ENCODE measurements at places on chromosomes 11 and 22.
A peak's percentile ranks its signal among the peaks of the same experiment; 100 is the strongest.

DNA sequence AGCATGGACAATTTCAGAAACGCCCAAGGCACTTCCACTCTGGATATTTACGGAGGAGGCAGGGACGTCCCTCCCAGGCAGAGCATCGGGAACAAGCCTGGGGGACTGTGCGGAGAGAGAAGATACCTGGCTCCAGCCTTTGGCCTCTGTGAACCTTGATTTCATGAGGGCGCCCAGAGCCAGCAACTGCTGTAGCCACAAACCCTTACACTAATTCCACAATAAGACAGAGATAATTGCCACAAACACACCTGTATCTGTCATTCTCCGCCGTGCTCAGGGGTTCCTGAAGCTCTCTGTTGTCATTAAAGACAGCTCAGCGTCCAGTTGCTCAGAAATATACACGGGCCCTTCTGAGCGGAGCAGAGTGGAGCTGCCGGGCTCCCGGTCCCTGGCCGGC is 1292.1 kb downstream of the TBC1D22A start:
- no peak for DNase-seq

DNA sequence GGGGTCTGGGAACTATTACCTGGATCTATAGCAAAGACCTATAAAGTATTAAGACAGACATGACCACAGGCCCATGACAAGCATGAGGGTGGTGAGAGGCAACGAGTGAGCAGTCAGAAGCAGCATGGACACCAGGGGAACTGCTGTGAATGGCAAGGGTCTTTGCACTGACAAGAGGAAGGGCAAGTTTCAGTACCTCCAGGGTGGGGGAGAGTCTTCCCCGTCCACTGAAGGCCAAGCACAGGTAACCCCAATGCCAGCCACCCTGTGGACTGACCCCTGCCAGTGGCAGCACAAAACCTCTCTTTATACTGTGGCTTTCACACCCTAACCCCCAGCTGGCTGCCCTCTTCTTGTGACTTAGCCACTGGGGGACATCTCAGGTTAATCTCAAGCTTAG is 55.5 kb downstream of the CHST1 start:
- DNase-seq = no peak

- no peak for DNase-seq
Observed at GRCh38 chr22:25546751-25547150, 17.7 kb upstream of the GRK3 start.

DNA sequence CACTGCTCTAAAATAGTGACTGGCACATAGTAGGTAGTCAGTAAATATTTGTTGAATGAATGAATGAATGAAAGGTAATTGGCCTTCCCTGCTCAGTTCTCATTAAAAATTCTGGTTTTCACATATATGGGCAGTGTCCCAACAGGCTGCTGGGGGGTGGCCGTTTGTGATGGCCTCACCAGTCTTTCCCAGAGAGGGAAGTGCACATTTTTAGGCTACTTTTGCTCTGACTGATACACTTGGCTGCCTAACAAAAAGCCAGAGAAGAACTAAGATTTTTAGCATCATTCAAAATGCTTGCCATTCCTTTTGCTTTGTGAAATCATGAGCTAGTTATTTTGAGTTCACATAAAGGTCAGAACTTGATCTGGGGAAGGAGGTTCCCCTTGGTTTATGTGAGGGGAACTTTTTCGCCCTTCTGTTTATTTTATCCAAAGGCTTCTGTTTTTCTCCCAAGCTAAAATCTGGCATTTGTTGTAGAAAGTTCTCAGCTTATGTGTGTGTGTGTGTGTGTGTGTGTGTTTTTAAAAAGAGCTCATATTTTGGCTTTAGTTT is 83.1 kb downstream of the PTPRJ start:
- no peak for DNase-seq

GRCh38 chr11:17516551-17517150 is 27.6 kb downstream of the USH1C start:
- DNase-seq = no peak

DNA sequence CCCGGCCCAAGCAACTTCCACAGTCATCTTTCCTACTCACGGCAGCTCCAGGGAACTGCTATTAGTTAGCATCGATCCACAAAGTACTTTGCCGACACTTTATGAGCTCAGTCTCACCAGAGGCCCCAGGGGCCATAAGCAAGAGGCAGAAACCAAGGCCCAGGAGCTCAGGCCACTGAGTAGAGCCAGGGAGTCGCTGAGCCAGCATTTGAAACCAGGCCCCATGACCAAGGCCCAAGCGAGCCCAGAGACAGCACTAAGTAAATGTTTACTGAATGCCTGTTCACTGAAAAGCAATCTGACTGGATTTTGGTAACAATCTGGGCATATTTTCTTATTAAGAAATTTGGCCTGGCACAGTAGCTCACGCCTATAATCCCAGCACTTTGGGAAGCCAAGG is 43.3 kb downstream of the ARRB1 start:
- DNase-seq = no peak

- DNase-seq = no peak
Observed at GRCh38 chr11:32161293-32161692, 70.4 kb downstream of the RCN1 start.

- peak; percentile 71 for DNase-seq
Observed at GRCh38 chr11:117673602-117674001, 123.4 kb downstream of the DSCAML1 start.

- no peak for DNase-seq
Observed at GRCh38 chr22:38716826-38717225, 11.1 kb downstream of the GTPBP1 start.

- DNase-seq = no peak
Observed at GRCh38 chr22:29291215-29291614, 15.2 kb upstream of the GAS2L1 start.

- no peak for DNase-seq
Observed at GRCh38 chr11:120835601-120836228, 188.2 kb upstream of the TBCEL start.

DNA sequence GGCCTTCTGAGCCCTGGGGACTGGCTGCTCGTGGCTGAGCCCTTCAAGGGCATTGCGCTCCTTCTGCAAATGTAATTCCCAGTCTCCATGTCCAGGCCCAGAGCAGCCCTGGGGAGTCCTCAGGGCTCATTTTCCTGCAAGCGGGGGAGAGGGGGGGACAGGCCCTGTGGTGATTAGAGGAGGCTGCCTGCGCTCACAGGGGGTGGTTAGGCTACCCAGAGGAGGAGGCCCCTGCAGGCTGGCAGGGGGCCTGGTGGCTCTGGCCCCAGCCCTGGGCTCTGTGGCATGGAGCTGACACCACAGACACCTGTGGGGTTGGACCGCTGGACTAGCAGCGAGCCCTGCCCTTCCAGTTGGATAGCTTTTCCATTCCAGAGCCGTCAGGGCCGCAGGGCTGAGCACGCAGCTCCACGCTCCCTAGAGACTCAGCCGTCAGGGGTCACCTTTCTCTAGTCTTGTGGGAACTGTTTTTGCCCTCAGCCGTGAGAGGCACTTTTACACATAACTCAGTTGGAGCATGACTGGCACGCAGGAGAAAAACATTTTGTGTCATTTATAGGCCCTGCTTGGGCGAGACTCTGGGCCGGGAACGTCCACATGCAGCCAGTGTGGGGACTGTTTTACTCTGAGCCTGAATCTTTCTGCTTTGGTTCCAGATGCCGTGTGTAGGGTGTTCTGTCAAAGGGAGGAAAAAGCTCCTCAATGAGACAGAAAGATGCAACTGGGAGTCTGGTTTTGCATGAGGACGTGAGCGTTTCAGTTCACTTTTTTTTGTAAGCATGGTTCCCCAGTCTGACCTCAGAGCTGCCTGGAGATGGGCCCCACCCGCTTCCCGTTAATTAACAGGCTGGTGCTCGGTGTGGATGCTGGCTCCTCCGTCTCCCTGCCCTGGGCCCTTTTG is 58.1 kb downstream of the LRP5 start:
- no peak for DNase-seq

DNA sequence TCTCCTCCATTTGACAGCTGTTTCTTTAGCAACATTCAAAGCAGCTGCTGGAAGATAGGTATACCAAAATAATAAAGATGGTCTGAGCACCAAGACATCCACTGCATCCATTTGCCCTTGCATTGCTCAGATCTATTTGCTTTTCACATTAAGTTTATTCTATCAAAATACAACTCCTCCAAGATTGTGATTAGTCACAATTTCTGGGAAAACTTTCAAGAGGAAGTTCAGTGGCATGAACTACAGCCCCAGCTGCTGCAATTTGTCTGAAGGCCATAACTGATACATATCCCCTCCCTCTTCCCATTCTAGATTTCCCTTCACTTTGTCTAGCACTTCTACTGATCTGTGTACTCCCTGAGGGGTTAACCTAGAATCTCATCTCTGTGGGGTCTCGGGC is 117.5 kb upstream of the CEP126 start:
- DNase-seq = no peak

DNA sequence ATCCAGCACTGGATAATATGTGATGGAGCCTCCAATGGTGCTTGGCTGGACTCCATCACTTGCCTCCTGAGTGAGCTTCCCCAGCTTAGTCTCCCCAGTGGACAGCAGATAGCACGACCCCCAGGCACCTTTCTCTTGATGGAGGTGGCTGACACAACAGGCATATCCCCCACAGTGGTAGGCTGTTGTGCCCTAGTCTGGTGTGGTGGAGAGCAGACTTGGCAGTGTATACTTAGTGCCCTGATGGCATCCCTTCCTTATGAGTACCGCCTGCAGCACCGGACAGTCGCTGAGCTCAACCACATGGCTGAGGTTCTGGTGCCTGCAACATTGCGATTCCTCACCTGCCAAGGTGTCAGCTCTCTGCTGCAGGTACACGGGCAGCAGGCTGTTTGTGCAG is 50.1 kb downstream of the DNHD1 start:
- no peak for DNase-seq

GRCh38 chr11:121153472-121153871 is 52.4 kb downstream of the TECTA start:
- no peak for DNase-seq

DNA sequence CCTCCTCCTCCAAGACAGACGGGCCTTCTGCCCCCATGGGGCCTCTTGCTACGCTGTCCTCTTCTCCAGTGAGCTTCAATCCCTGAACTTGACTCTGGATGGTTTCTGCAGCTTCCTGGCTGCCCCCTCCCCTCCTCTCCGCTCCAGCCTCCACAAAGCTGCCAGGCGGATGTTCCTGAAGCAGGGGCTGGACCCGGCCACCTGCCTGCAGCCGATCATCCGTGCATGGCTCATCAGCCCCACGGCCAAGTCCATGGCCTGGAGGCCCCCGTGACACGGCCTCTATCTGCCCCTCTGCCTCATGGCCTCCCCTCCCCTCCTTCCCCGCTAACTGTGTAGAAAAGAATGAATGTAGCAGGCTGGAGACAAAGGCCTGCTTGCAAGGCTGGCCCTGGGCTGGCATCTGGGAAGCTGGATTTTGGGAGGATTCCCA is 6.8 kb upstream of the SUN2 start:
- DNase-seq = no peak

DNA sequence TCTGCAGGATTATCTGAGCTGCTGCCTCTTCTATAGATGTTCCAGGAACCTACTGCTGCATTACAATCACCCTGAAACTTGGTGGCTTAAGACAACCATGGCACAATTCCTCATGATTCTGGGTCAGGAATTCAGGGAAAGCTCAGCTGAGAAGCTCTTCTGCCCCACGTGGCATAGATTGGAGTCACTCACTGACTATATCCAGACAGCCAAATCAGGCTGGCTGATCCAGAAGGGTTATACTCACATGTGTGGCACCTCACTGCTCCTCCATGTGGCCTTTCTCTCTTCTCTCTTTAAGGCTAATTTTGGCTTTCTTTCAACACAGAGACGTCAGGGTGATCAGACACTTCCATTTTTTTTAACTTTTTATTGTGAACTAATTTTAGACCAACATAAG is 125.5 kb downstream of the BBOX1 start:
- DNase-seq = no peak

- DNase-seq = no peak
Observed at GRCh38 chr11:45798793-45799441, 6.0 kb upstream of the SLC35C1 start.

DNA sequence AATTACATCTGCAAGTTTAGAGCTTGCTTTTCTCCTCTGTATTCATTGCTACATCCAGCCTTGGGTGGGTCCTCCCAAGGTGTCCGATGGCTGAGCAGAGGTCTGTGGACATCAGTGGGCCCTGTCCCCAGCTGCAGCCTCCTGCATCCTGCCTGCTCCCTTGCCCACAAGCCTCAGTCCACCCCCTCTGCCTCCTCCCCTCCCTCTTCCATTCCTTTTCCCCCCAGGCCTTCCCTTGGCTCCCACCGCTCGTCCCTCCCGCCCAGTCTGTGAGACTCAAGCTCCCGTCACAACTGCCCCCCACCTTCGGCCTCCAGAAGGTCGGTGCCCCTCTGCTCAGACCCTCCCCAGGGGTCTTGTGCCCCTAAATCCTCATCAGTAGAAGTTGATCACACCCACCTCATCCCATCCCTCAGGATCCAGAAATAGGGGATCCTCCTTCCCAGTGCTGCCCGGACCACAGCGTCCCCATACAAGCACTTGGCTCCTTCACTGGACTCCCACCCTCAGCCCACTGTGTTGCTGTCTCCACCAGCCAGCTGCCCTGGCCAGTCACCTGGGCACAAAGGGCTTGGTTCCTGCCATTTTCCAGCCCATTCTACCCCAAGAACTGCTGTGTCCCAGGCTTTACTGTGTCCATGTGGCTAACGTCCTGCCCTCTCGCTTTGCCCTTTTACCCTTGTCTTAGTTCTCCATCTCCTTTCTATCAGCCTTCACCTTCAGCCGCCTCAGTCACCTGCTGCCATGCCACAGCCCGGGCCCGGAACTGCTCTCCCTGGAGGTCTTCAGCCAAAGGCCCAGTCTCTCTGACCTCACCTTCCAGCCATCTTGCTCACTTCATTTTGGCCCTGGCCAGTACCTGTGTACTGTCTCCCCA is 2.2 kb upstream of the OMP start:
- DNase-seq = no peak

DNA sequence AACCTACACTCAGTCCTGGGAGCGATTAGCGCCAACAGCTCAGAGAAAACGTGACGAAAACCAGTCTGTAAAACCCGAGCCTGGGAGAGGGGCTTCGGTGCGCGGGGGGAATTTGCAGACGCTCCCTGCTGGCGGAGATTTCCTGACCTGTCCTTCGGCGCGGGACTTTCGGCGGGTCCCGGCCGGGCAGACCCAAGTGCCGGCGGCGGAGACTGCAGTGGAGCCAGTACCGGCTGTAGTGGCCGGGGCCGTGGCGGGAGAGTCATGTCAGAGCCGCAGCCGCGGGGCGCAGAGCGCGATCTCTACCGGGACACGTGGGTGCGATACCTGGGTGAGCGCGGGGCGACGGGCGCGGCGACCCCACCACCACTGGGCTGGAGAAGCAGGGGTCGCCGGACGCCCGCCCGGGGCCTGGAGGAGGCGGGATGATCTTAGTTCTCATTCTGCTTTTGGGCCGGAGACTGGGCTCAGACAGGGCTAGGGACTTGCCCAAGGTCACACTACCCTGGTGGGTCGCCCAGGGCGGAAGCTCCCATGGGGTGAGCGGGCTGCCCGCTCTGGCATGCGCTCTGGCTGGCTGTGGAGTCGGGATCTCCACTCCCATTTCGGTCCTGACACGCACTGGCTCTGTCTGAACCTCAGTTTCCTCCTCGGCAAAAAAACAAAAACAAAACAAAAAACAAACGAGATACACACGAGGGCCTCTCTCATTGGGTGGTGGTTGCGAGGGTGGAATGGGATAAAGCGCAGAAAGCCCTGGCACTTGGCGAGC is at the start of gene MTFP1:
MTFP1 (plus strand) TSS at position 153 of the 772 bp plus-strand sequence; CDS start at position 265, 112 bp downstream.
- peak; percentile 35 for DNase-seq

GRCh38 chr22:18968011-18968749 is 32.1 kb upstream of the PRODH start:
- DNase-seq = no peak

GRCh38 chr11:64266339-64266738 is 15.0 kb downstream of the PLCB3 start:
- no peak for DNase-seq
